ENCODE measurements at places on chromosomes 1 and 21.
A peak's percentile ranks its signal among the peaks of the same experiment; 100 is the strongest.

GRCh38 chr1:19391596-19391981, 79.5 kb downstream of the SLC66A1 start:
- DNase-seq: no peak

DNA sequence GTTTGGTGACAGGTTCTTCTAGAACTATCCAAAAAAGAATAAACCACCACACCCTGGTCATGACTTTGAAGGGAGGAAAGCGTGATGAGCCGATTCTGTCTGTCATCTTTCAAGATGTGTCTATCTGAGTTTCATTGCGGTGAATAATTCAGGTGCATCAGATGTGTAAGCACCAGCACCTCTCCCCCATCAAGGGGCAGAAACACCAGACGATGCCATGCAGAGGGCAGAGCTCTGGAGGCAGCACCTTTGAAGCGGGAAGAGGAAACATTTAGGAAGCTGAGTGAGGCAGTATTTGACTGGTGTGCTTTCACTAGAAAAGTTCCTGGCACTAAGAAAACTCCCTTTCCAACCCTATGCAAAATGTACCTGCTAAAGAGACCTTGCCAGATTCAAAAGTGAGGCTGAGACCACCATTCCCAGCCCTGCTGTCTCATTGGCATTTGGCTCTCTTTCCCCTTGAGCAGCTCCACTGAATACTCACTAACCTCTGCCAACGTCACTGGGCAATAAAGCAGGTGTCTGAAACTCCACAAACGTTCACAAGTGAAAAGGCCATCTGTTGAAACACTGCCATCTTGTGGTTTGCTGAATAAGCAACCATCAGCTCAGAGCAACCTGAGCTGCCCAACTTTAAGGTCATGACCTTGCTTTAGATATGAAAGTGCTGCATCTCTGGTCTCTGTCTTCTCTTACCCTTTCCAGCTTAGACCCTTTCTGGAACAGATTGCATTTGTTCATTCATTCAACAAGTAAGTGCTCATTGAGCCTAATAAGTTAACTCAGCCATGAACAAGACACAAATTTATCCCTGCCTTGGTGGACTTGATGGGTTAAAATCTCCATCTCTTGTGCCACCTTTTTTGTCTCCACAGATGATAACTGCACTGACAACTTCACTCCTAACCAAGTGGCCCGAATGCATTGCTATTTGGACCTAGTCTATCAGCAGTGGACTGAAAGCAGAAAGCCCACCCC, 228.6 kb downstream of the PAPPA2 start:
- no peak for DNase-seq

- DNase-seq: no peak
These were observed 41.5 kb upstream of the MRPS6 start for GRCh38 chr21:34031835-34032370.

DNA sequence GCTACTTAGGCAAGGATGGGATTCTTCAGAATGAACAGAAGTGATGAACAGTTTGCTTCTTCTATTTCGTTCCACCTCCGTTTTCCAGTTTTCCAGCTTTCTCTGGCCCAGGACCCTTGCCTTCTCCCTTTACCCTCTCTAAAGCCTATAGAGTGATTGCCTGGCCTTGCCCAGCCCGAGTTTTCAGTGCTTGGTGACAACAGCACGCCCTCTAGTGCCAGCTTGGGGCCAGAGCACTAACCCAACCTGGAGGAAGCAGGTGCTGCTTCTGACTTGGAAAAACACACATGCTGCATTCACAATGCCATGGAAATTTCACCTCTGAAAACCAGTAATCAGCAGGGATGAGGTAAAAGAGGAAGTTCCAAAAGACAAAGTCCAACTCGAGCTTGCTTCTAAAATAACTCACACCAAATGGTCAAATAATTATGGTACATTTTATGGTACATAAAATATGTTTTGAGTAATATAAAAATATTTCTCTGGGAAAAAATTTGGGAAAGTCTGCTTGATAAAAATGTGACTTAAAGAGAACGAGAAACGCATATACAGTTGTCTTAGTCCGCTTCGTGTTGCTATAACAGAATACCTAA, 26.1 kb downstream of the UBE2T start:
- DNase-seq: peak; percentile 38

GRCh38 chr1:242017580-242018233, 18.8 kb upstream of the MAP1LC3C start:
- DNase-seq: no peak

- no peak for DNase-seq
These were observed 31.2 kb upstream of the USP24 start for GRCh38 chr1:55246331-55246730.

- DNase-seq: no peak
These were observed 107.2 kb upstream of the WNT4 start for GRCh38 chr1:22249928-22250680.

DNA sequence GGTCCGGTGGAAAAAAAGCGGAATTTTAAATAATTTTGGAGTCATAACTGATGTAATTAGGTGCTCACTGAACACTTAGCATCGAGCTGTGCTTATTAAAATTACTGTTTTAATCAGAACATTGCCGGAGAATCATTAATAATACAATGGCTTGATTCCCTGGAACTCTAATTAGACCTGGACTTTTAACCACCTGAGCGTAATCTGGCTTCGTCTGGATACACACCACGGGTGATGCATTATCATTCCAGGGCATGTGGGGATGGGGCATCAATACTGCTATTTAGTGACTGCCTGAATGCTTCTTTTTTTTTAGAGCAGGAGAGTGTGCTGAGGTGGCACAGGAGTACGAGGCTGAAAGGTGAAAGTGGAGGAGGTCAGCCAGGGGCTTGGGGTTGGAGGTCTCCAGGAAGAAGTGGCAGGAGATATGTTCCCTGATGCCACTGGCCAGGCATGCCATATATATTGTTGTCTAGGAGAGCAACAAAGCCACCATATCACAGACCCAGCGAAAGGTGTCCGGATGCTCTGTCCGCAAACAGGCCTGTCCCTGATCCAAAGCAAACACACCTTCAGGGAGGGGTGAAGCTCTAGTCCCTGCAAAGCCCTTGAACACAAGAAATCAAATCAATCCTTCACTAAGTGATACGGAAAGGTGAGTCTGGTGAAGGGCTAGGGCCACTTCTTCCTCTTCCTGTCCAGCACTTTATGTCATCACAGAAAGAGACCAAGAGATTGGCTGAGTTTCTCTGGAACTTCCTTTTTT, 125.2 kb downstream of the PLXNA2 start:
- DNase-seq: no peak

DNA sequence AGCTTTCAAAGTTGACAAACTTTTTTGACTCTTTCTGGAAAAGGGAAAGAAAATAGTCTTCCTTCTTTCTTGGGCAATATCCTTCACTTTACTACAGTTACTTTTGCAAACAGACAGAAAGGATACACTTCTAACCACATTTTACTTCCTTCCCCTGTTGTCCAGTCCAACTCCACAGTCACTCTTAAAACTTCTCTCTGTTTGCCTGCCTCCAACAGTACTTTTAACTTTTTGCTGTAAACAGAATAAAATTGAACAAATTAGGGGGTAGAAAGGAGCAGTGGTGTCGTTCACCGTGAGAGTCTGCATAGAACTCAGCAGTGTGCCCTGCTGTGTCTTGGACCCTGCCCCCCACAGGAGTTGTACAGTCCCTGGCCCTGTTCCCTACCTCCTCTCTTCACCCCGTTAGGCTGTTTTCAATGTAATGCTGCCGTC, 160.8 kb upstream of the SGIP1 start:
- DNase-seq: no peak

DNA sequence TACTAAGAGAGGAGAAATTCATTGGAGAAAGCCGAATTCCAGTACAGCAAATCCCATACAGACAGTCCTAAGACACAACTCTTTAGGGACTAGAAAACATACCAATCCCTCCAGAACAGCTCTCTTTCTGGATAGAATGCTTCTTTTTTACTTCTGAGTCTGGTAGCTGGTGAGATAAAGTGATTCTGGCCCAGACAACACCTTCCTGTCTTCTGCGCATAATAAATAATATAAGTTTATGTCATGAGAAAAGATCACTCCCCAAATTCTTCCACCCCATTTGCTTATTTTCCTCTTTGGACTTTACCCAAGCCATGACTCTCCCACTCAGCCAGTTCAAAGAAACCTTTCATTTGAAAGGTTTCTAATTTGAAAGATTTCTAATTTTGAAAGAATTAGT, 98.4 kb downstream of the EDEM3 start:
- no peak for DNase-seq

DNA sequence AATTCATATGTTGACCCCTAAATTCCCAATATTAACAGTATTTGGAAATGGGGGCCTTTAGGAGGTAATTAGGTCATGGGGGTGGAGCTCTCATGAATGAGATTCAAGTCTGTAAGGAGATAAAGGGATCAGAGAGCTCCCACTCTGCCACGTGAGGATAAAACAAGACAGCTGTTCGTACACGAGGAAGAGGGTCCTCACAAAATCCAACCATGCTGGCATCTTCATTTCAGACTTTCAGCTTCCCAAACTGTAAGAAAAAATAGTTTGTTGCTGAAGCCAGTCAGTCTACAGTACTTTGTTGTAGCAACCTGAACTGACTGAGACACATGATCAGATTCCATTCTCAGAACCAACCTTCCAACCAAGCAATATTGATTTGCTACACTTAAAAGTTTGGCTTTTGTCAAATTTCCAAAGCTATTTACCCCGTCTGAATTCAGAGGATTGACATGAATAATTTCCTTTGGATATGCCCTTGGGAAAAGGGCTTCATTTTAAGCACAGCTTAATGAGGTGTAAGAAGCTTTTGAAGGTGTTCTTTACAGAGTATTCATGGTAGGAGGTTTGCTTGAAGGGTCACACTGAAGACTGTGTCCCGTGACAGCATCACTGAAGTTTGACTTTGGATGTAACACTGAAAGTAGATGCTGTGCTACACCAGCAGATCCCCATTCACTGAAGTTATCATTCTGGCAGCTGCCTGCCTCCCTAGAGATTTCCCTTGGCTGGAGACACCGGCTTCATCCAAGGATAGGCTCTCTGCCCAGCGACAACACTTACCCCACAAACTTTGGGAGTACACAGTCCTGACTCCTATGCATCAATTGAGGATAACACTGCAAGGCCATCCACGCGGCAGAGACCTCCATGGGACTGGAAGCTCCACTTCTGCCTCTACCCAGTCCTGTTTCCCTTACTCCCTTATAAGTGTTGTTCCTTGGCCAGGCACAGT, 4.9 kb upstream of the OMA1 start:
- DNase-seq: no peak

- DNase-seq: no peak
These were observed 150.1 kb upstream of the FGGY start for GRCh38 chr1:59146651-59147358.

DNA sequence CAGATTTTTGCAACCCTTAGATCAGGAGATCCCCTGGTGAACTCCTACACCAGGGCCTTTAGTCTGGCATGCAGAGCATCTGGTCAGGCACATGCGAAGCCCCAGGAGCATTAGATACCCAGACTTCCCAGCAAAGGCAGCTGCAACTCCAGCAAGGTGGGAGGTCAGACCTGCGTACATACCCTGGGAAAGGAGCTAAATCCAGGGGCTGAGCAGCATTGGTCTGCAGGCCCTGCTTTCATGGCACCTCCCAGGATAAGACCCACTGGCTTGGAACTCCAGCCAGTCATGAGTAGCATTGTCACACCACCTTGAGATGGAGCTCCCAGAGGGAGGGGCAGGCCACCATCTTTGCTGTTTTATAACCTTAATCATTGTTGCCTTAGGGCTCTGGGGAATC, 92.3 kb downstream of the KCNT2 start:
- no peak for DNase-seq

GRCh38 chr1:6832531-6833188, 47.4 kb downstream of the CAMTA1 start:
- no peak for DNase-seq

GRCh38 chr21:29511096-29511495, 212.4 kb downstream of the BACH1 start:
- no peak for DNase-seq

DNA sequence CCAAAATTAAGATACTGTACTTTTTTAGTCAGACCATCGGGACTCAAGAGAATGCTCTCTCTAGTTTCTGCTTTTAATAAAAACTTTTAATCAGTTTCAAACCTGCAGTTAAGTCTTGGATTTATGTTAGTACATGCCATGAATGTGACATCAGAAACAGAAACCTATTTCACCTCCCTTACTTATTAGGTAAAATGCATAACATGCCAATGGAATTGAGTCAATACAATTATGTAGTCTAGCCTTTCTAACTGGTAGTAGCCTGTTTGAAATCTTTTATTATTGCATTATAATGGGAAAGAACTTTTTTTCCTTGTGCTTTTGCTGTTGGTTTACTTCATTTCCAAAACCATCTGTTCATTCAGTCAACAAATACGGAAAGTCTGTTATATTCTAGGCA, 4.8 kb downstream of the PHACTR4 start:
- no peak for DNase-seq

DNA sequence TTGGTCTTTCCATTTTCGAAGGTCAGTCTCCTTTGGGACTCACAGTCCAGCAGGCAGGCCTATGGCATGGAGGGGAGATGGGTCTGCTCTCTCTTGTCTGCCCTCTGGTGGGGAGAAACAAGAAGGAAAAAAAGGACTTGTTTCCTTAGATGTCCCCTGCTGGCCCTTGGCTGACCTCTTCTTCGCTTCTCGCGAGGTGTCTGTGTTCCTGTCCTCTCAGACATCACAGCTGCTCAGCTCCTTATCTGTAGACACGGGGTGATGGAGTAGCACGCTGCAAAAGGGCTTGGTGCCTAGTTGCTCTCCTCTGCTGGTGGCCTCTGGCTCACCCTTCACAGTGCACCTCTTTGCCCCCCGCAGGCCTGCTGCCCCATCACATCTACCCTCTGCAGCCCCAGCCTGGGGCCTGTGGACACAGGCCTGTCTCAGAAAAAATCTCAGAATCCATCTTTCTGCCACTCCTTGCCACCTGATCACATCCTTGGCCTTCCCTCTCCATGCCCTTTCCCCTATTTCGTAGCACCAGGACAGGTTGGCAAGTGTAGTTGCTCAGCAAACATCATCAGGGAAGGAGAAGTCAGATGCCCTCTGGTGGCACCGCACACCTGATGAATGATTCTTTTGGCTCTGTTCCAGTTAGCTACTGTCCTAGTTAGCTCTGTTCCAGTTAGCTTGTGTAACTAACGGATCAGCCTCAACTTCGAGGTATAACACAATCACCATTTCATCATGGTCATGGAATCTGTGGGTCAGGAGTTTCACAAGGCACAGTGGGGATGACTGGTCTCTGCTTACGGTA, 18.7 kb upstream of the AK2 start:
- no peak for DNase-seq

- DNase-seq: no peak
These were observed 84.2 kb upstream of the DPH5 start for GRCh38 chr1:101109791-101110190.

GRCh38 chr1:54940042-54940441, 40.4 kb upstream of the TMEM61 start:
- DNase-seq: no peak

DNA sequence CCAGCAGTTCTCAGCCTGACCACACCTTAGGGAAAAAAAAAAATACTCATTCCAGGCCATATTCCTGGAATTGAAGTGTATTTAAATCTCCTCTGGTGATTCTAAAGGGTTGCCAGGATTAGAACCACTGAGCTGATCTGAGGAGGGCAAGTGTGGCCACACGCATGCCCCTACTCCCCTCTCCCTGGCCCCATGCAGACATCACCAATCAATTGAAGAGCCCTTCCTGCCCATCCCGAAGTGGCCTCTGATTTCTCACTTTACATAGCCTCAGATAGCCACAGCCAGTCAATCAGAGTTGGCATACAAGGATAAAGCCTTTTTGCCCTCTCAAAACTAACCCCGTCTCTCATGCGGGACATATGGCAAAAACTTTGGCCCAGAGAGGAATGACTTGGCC, 84.5 kb upstream of the TMEM51 start:
- no peak for DNase-seq

GRCh38 chr1:211557894-211558625, 20.9 kb downstream of the SLC30A1 start:
- DNase-seq: no peak

- DNase-seq: no peak
These were observed 19.9 kb upstream of the HMGCL start for GRCh38 chr1:23845163-23845562.
